A549 treated with Mapracorat at 1 μM for 4 hours (cell line): ENCODE measurements at places on chromosomes 2 and 18. TPM values are rescaled to one million over a fixed set of nuclear protein-coding genes. Genes with fewer than 3 reads are reported as not detected.

TMEM163 gene
- 0.10 to 0.17 TPM (median 0.14 TPM) in 4 of 5 replicates, not detected in the other for total RNA-seq

KCNS3 gene
- total RNA-seq: 0.86 to 1.4 TPM (median 1.1 TPM) in 5 replicates

POTEC gene
- total RNA-seq: not detected in 5 replicates

MAPRE2 gene
- 11.9 to 12.8 TPM (median 12.5 TPM) in 5 replicates for total RNA-seq

ADD2 gene
- 21.3 to 27.6 TPM (median 27.3 TPM) in 5 replicates for total RNA-seq
